ENCODE measurements at places on chromosomes 3 and 15.

GRCh38 chr3:12591997-12592715 is 35.3 kb downstream of the MKRN2 start:
- DNase-seq: no peak

DNA sequence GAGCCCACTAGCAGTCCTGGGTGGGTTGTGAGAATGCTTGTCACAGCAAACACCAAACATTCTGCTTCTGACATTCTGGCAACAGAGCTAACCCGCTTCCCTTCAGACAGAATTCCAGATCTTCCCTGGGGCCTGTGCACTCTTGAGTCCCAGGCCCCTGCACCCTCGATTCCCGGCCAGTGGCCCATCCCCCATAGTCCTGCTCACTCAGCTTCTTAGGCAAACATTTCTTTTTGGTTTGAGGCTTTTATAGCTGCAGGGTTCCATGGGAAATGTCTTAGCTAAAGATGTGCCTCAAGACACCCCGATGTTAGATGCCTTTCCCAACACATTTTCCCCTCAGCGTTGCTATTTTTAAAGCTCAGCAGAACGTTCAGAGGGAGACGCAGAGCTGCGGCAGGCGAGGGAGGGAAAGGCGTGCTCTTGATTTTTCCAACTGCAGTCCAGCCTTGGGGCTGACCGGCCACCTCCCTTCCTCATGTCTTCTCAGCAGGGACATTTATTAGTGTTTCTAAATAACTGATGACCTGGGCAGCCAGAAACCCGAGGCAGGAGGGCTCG is 35.2 kb downstream of the ABTB1 start:
- no peak for DNase-seq

- no peak for DNase-seq
These were observed 46.5 kb upstream of the SMAD6 start for GRCh38 chr15:66655511-66655910.

DNA sequence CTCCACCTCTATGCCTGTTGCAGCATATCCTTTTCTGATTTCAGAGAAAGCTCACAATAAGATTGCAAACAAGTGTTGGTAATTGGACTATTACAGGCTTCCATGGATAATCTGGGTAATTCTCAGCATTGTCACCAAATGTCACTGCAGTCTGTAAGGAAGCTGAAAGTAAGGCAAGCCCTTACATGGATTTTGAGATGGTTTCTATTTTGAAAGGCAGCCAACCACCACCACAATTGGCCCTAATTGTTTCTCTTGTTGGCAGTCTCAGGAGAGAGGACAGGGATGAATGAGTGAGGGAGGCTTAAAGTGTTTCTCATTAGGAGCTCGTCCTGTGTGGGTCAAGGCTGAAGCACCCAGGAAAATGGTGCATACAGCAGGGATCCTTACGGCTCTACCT is 879.9 kb downstream of the TUSC7 start:
- no peak for DNase-seq

- DNase-seq: no peak
These were observed 105.7 kb downstream of the IGF1R start for GRCh38 chr15:98753726-98754656.

GRCh38 chr3:16060945-16061344 is 113.5 kb upstream of the GALNT15 start:
- no peak for DNase-seq

DNA sequence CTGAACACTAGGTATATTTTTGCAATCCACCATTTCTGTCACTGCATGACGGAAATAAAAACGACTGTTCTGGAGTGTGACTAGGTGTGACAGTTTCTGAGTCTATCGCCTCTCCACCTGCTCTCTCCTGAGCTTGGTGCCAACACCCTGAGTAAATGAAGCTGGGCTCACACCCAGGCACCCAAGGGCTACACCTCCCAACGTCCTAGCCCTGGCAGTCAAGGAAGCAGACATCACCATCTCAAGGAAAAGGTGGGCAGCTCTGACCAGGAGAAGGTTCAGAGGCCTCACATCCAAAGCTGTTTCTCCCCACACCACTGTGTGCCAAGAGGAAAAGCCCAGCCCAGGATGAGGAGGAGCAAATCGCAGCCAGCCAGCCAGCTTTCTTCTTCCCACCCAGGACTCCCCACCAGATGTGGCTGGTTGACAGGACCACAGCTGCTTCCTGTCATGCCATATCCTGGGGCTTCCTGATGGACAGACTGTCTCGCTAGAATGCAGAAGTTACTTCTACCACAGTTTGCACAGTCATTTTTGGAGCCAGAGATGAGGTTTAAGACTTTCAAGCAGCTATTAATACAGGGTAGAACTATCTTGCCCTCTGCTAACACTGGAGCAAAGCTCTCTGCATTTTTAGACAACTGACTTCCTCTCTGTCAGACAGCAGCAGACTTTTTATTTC is 3.3 kb downstream of the SCAMP2 start:
- DNase-seq: no peak

DNA sequence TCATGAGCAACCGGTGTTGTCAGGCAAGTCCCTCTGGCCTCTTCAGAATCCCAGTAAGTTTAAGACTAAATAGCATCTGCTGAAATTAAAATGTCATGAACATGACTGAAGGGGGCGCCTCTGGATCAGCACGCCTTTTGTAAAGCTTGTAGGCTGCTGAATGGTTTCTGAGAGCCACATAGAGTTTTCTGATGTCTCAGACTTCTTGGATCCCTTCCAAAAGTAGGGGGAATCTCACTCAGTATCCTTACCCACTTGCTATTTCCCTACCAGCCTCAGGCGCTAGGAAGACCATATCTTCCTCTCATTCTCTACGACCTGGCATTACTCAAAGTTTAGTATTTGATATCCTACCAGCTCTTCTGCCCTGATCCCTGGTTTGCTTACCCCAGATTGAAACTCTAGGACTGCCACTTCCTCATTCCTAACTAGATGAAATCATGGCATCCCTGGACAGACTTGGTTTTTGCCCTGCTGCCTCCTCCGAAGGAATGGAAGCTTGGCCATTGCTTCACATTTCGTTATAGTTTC is 62.7 kb upstream of the CD47 start:
- peak; percentile 15 for DNase-seq

DNA sequence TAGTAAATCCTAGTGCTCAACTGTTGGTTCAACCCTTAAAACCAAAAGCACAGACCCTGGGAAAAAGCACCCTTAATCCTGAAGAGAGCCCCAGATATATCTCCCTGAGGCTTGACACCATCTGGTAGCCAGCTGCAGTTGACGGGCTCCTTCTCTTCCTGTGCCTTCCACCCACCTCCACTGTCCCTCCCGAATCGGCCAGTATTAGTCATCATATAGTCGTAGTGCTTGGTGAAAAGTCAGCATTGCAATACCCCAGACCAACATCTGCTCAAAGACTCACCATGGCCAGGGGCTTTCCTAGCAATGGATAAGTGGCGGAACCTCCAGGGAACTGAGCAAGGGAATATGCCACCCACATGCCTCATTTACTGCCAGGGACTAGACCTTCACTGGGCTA is 125.6 kb upstream of the CRBN start:
- DNase-seq: no peak

GRCh38 chr3:30720586-30721313 is 114.3 kb downstream of the TGFBR2 start:
- no peak for DNase-seq

DNA sequence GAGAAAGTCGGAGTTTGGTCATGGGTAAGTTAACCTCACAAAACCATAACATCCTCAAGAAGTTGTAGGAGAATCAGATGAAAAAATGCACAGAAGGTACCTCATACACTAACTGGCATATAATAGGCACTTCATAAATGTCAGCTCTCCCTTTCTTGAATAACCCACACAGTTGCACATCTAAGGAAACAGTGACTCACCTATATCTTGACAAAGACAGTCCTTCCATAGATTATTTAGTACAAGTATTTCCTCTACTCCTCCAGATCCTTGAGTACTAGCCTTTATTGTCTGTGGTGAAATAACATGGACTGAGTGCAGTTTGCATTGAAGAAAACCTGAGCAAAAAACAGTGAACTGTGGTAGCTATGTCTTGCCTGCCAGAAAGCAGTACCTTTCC is 46.6 kb downstream of the MAGI1 start:
- DNase-seq: no peak

DNA sequence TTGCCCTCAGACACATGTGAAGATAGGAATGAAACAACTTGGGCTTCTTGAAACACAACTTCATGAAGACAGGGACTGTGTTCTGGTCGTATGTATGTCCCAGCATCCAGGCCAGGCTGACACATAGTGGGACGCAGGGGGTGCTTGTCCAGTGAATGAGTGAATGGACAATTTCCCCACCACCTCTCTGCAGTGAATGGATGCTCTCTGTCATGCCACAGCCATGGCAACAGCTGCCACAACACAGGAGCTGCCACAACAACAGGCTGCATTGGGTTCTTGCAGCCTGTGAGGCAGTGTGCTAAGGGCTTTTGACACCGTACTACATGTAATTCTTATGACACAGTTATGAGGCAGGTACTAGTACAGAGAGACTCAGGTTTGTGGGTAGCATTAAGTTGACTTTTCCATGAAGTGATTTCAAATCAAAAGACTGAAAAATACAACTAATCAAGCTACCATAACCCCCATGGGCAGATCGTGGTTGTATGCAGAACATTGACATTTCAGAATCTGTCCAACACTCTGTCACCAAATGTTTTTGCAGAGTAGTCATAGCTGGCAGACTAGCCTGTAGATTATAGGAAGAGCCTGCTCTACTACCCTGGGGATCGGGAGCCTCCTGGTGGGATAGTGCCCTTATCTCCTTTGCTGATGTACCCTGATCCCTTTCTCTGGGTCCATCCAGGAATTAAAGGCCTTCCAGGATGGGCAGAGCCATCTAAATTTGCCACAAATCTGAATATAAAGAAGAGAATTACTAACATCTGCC is 40.8 kb downstream of the CLSTN2 start:
- no peak for DNase-seq

DNA sequence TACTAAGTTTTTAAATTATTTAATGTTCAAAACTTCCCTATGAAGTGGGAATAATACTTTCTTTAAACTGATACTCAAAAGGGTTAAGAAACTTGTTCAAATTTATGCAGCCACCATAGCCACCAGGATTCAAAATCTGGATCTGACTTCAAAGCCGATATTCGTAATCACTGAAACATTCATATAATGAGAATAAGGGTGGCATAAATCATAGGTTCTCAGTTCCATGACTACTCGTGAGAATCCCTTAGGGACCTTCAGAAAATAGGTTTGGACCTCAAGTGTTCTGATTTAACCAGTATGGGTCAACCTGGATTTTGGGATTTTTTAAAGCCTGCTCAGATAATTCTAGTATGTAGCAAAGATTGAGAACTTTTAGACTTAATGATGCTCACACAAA is 160.6 kb downstream of the RBMS3 start:
- no peak for DNase-seq

- no peak for DNase-seq
These were observed 293.1 kb upstream of the CHRM5 start for GRCh38 chr15:33675246-33675645.

DNA sequence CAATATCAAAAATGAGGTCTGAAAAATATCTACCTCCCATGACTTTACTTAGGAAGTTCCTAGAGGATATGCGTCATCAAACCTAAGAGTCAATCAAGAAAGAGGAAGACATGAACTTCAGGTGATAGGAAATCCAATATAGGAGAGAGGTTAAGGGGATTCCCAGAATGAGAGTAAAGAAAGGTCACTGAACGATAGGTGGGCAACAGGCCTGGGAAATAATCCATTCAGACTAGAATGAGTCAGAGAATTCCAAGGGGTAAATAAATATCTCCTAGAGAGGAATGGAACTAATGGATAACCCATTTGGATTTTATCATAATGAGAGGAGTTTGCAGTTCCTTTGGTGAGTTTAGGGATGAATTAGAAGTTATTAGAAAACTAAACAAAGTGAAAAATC is 131.1 kb upstream of the NUDT16 start:
- no peak for DNase-seq

DNA sequence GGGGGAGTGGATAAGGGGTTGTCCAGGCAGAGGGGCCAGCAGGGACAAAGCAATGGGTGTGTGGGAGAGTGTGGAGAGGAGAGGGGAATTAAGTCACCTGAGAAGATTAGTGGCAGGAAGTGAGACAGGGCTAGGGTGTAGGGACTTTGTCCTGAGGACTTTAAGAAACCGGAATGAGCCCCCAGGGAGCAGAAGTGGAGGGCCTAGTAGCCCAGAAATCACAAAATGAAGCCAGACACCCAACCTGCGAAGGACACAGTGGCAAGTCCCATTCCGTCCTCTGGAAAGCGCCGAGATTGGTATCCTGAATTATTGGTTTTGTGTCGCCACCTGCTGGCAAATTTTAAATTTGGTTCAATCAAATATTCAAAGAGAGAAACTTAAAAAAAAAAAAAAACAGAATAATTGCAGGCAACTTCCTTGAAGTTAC is 78.0 kb upstream of the SLC25A36 start:
- DNase-seq: peak; percentile 4

GRCh38 chr3:73484656-73485248 is 140.0 kb downstream of the PDZRN3 start:
- no peak for DNase-seq

- DNase-seq: no peak
These were observed 38.6 kb downstream of the TKT start for GRCh38 chr3:53217175-53217574.

DNA sequence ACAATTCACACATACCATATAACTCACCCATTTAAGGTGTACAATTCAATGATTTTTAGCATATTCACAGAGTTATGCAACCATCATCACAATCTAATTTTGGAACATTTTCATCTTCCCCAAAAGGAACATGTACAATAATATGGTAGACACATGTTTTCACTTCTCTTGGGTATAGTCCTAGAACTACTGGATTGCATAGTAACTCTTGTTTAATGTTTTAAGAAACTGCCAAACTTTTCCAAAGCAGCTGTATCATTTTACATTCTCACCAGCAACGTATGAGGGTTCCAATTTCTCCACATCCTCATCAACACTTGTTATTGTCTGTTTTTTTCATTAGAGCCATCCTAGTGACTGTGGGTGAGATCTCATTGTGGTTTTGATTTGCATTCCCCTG is 14.3 kb downstream of the BNC1 start:
- no peak for DNase-seq

DNA sequence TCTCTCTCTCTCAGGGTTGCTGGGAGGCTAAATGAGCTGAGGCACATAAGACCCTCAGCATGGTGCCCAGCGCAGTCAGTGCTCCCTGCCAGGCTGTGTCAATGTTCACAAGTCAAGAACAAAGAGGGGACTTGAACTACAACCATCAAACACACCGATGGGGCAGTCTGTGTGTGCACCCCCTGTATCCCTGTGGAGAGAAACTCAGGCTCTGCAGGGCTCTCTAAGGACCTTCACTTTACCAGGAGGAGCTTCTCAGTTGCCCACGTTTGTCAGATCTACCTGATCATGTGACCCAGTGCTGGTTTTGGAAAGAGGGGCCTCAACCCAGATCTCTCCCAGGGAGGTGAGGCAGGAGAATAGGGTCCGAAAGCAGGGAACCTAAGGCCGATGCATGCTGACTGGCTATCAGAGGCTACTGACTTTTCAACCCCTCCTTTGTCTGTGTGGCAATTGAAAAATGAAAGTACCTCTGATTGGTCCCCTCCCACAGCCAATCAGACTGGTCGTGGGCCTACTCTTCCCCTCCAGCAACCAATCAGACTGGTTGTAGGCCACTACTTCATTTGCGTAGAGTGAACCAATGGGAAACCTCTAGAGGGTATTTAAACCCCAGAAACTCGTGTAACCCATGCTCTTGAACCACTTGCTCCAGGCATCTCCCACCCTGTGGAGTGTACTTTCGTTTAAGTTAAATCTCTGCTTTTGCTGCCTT is 34.0 kb downstream of the RHCG start:
- DNase-seq: no peak

All from stimulated activated CD8-positive, alpha-beta memory T cell treated with anti-CD3 and anti-CD28 coated beads, Interleukin-15, amount 100 ng/mL, for 1 hour (primary cell).